HT-29 (cell line): ENCODE measurements at places on chromosomes 7 and 10.

DNA sequence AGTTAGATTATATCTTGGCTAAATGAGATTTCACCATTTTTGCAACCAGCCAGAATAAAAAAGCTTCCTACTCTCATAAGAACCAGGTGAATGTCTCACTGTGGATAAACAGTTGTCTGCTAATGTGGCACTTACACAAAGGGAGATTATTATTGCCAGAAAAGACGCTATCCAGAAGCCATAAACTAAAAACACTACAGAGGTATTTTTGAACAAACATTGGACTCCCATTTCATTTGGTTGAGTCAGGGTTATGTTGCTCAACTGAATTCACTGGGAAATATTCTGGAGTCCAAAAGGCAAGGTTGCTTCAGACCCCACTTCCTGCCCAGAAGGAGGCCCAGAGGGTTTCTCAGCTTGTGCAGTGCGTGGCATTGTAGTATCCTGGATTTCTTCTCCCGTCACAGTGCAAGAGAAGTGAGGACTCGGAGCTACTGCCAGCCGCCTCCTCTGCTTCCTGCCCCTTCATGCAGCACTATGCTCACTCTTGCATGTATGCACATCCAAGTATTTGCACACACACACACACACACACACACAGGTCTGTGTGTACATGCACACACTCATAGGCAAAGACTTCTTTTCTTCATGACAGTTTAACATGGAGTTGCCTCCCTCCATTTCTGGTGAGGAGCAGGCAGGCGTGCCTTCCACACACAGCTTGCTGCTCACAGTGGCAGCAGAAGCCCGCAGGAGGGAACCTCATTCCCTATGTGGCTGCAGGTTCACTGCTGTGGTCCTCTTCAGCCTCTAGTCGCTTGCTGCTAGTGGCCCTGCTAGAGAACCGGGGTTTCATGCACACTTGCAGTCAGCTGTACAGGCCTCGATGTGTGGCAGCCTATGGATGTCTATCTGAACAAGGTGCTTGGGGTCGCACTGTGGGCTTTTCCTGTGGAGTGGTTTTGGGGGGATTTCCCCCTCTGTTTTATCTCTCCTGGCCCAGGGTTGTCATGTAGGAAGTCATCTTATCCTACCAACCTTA, 10.1 kb downstream of the DENND10 start:
- DNase-seq = no peak

GRCh38 chr7:116438267-116438666, 61.3 kb upstream of the CAV2 start:
- DNase-seq = peak; percentile 64

DNA sequence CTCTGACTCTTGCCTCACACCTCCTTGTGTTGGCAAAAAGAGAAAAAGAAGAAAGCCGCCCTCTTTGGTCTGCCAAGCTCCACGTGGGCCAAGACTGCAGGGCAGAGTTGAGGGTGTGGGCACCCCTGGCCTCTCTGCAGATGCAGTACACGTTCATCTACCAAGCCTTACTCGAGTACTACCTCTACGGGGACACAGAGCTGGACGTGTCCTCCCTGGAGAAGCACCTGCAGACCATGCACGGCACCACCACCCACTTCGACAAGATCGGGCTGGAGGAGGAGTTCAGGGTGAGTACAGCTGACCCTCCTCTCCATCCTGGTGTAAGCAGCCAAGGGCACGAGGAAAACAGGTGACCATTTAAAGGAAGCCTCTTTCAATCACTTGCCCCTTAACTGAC, 56.1 kb downstream of the MKI67 start:
- no peak for DNase-seq

DNA sequence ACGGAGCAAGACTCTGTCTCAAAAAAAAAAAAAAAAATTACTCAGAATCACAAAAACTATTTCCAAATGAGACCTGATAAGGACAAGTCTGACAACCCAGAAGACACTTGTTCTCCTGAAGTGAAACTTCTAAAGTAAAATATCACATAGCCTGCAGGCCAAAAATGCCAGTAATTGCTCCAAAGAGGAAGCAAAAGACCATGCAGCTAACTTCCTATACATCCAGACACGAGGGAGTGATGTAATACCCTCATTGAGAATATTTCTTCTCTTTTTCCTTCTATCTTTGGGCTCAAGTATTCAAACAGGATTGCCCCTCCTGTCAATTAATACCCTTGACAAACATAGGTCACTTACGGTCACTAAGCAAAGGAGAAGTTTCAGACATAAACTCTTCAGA, 31.2 kb downstream of the ARMH3 start:
- no peak for DNase-seq

GRCh38 chr7:128946936-128947830, 9.5 kb downstream of the IRF5 start:
- no peak for DNase-seq

DNA sequence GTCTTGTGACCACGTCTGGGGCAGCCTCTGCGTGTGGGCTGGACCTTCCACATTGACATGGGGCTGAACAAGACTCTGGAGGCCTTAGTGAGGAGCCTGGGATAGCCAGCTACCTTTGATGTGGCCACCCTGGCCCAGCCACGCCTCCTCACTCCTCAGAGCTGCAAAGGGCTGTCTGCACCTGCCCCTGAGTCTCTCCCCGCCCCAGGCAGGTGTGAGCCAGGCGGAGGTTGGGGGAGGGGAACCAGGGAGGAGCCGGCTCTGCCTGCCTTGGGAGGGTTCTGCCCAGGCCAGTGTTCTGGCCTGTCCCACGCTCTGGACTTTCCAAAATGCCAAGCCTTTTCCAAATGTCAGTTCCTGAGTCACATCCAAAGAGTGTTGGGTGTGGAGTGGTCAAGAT, 72.2 kb downstream of the GTF2IRD1 start:
- DNase-seq = peak; percentile 94

DNA sequence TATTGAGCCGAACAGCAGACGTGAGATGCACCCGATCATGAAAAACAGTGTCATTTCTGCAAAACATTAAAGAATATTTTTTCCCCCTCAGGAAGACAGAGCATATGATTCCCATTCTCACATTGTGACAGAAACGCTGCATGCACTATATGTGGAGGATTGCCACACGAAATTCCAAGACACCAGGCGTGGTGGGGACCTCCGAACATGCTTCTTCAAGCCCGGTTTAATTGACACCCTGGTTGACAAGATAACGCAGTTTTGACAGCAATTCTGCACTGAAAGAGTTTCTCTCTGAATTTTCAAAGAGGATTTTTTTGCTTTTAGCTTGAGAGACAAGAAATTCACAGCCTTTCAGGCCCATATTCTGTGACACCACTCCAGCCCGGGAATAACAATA, 442.8 kb upstream of the NRP1 start:
- DNase-seq = no peak
